ENCODE measurements at places on chromosomes 13 and 19.

DNA sequence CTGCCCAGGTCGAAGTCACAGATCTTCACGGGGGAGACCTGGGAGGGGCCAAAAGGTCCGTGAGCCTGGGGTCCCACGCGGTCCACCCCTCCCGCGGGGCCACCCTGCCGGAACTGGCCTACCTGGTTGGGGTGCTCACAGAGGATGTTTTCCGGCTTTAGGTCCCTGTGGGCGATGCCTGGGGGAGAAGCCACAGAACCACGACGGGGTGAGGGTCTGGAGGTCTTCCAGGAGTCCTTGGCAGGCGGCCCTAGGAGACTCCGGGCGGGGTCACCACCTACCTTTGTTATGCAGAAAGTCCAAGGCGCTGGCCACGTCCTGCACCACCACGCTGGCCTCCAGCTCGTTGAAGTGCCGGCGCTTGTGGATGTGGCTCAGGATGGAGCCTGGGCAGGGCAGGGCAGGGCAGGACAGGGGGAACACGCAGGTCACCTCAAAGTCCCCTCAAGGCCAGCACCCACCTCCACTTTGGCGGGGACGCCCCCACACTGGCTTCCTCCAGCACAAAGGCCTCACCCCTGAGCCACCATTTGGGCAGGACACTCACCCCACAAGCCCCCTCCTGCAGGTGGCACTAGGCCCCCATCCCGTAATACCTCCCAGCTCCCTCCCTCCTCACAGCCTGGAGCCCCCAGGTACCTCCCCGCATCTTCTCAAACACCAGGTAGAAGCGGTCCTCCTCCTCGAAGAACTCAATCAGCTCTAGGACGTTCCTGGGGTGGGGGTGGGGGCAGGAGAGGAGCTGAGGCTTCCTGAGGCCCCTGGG lies 8.4 kb downstream of the MKNK2 start:
- no peak for DNase-seq

DNA sequence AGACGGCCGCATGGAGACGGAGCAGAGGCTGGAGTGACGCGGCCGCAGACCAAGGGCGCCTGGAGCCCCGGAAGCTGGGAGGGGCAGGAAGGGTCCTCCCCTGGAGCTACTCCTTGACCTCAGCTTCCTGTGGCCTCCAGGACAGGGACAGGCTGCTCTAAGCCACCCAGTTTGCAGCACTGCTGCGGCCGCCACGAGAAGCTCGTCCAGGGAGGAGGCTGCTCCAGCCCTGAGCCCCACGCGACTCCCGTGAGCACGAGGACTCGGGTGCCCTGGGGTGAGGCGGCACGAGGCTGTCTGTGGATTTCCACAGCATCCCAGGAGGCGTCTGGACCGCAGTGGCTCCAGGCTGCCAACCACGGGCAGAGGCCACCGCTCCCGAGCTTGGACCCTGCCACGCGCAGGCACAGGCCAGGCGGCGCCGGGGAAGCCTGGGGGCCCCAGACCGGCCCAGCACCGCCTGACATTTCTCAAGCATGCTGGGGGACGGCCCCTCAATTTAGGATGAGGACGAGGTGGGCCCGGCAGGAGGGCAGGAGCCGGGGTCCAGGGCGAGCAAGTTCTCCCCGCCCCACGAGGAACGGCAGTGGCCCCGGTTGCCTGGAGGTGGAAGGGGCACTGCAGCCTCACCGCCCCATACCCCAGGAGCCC lies 10.7 kb downstream of the SBNO2 start:
- no peak for DNase-seq

GRCh38 chr19:14090509-14091080 lies at the start of gene SAMD1:
Gene SAMD1 (minus strand): TSS chr19:14090751.
- DNase-seq = peak; percentile 92

GRCh38 chr19:23762884-23763711 lies 4.4 kb upstream of the ZNF681 start:
- no peak for DNase-seq

DNA sequence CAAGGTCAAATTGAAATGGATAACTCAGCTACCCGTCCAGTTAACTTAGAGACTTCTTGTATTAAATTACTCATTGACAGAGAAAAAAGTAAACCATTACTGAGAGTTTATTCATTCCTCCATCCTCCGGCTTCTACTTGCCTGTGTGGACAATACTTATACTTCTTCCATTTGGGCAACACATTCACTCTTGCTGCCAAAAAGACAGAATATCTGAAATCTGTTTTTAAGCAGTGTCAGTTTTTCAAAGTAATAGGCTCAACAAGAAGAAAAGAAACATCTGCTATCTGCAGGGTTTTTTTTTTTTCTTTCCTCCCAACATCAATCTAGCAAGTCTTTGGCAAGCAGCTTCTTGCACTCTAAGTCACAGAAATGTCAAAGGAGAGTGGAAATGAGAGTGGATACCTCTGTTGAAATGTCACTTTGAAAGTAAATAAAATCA lies 1142.8 kb downstream of the PCDH9 start:
- DNase-seq = no peak

DNA sequence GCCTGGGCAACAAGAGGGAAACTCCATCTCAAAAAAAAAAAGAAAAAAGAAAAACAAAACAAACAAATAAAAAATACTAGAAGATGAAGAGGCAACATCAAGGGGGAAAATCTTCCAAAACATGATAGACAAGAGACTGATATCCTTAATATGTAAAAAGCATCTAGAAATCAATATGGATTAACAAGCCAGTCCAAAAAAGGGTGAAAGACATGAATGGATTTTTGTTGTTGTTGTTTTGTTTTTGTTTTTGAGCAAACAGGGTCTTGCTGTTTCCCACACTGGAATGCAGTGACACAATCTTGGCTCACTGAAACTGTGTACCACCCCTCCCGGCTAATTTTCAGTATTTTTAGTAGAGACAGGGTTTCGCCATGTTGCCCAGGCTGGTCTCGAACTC lies 4.0 kb upstream of the TINCR start:
- DNase-seq = no peak

All from BE2C (cell line).